ENCODE measurements at places on chromosomes 2 and 18.

GRCh38 chr2:100451092-100451491 lies 19.2 kb upstream of the NMS start:
- no peak for DNase-seq

DNA sequence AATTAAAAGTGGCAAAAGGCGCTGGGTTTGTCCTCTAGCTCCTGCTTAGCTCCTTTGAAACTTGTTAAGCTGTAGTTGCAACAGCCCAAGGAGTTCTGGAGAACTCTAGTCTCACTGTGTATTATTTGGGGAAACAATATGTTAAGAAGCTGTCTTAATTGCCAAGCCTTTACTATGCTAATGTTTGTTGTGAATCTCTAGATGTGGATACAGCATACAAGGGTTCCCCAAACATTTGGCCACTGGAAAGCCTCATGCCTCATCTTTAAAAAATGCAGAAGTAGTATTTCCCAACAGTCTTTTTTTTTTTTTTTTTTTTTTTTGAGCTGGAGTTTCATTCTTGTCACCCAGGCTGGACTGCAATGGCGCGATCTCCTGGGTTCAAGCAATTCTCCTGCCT lies 236.7 kb downstream of the PRKCE start:
- DNase-seq = no peak

- DNase-seq = no peak
These were observed 198.9 kb upstream of the RND3 start for GRCh38 chr2:150686391-150686790.

DNA sequence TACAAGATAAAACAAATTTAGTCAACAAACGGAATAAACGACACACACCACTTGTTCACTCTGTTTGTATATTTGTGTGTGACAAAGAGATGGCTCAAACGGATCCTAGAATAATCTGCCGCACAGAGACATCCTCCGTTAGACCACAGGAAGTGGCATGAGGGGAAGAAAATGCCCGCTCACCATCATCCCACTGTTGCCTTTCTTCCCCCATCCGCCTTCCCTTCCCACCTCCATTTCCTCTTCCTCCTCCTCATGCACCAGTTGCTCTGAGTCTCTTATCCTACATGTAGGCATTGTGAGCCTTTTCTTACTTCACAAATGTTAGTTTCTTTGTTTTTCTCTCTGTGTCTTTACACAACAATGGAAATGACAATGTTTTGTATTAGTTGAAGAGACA lies 228.5 kb upstream of the SMIM21 start:
- no peak for DNase-seq

GRCh38 chr2:227642656-227643055 lies 23.9 kb upstream of the SCYGR5 start:
- no peak for DNase-seq

DNA sequence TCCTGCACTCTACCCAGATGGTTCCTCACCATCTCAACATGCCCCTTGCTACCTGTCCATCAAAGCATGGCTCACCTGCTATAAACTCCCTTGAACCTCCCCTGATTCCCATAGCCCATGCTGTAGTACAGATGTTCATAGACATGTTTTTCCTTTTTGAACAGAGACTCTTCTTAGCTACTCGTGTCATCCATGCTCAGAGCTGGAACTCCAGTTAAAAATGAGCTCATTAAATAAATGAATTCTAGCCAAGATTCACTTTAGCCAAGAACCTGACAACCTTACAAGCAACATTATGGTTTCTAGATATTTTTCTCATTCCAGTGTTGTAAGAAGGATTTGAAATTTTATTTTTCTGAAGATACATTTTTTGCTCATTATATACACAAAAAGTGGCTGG lies 65.0 kb downstream of the SCG2 start:
- DNase-seq = no peak

- DNase-seq = peak; percentile 51
These were observed 42.5 kb downstream of the COPS8 start for GRCh38 chr2:237128026-237128703.

DNA sequence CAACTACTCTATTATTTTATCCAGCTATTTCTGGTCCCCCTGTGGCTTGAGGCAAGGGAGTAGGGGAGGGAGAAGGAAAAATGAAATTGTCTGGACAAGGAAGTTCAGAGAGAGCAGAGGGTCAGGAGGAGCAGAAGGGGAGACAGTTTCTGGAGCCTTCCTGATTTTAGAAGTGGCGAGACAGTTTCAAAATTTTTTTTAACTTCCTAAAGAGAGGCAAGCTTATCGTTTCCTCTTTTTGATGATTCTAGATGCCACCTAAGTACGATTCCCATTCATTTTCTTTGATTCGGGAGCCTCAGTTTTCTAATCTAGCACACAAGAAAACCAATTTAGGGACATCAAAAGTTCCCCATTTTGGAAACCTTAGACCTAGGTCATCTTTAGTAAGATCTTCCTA lies 96.9 kb upstream of the B3GNT2 start:
- DNase-seq = no peak

DNA sequence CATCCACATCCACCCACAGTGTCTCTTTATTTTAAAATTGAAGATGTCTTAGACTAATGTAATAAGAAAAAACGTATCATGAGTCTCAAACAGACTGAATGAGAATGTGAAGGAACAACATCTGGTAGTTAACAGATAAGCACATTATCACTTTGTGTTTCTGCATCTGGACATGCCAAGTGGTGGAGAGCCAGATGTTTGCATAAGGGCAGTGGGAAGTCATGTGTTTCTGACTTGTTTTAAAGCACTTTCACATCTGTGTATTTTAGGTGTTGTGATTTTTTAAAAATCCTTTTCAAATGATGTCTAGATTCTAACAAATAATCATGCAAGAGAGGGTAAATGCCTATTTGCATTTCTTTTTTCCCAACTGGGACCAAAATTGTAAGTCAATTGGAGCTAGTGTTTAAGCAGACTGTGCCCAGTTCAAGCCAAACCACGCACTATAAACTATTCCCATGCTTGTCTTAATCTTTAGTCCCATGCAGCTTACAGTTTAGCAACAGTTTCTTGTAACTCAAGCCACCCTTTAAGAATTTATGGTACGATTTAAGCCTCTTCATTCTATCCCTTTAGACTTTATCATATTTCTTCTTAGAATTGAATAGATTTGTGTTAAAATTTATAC lies 272.7 kb upstream of the DOK6 start:
- no peak for DNase-seq

- peak; percentile 51 for DNase-seq
These were observed at the start of gene AGPS for GRCh38 chr2:177392373-177393202. Gene AGPS, plus strand, starts transcription at chr2:177392773. Its CDS starts 17 bp downstream, at chr2:177392790.

DNA sequence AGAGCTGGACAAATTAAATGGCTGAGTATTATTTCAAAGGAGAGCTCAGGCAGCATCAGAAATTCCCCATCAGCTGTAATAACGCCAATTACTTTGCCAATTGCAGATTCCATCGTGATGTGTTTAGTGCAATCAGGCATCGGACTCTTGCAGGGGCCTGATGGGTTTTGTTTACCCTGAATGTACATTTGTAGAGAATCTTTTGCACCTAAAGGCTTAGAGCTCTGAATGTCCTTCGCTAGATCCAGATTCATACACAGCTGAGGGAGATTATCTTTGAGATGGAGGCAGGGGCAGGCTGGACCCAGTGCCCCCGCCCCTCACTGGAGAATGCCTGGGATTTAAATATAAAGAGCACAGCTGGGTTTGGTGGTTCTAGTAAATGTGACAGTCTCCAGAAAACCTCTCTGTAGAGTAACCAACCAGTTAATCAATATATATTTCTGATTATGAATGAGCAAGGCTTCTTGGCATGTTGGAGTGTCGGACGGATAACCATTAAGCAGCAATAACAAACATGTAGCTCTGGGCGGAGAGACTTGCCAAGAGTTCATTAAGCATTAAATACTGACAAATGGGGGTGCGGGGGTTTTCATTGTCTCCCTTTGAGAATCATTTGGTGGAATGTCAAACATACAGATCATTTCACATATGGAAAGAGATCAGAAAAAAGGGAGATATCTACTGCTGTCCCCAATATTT lies 200.9 kb downstream of the SETBP1 start:
- no peak for DNase-seq

DNA sequence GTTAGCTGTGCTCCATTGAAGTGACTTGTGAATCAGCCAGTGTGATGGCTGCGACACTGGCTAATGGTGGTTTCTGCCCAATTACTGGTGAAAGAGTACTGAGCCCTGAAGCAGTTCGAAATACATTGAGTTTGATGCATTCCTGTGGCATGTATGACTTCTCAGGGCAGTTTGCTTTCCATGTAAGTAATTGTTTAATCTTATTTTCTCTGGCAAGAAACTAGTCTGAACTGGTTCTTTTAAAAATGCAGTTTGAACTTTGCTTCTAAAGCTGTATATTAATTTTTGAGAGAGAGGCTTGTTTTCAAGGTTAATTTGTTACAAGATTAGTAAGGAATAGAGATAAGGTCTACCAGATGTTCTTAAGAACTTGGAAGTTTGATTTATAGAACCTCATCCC lies 46.7 kb downstream of the GLS start:
- DNase-seq = no peak

GRCh38 chr2:239353692-239354091 lies 47.1 kb downstream of the HDAC4 start:
- no peak for DNase-seq
